Breast epithelium (tissue), 4 donors: ENCODE measurements at places on chromosomes 2 and 18. TPM values are rescaled to one million over a fixed set of nuclear protein-coding genes. Genes with fewer than 3 reads are reported as not detected.

Gene TMEM37
- total RNA-seq: 9.4 TPM

DNA sequence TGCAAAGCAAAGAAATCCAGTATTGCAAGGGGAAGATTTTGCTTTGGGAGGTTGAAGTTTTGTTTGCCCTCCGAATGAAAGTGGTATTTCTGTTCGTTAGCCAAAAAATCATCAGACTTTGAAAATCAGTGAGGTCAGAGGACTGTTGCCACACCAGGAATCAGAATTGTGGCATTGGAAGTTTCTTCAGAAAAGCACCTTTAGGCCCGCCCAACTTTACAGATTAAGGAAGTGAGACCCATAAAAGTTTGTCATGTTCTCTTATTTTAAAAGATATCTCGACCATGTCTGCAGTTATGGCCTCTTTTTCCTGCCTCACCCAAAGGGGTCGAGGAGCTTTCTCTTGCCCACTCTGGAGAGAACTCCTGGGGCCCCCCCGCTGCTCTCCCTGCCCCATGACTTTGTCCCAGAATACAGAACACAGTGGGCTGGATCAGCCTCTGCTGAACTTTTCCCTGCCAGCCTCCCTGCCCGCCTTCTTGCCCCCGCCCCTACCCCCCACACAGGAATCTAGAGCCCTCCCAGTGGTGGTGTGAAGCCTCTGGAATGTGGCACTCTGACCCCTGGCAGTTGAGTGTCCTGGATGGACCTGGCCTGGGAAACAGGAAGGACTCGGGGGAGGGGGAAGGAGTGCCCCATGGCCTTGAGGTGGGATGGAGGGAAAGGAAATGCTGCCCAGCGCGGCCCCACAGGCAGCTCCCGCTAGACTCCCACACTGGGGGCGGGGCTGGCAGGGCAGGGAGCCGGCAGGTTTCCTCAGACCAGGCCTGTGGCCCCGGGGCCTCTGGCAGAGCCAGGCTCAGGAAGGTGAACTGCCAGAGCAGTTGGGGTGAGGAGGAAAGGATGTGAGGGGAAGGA, 25.3 kb downstream of the CRIM1 start:
- peaks cover 7% of the 10 kb centered on the region for H3K4me1 ChIP-seq
- no peaks in the 10 kb centered on the region for H3K27me3 ChIP-seq
- DNase-seq: no peak
- no peak overlapping the region for H3K4me3 ChIP-seq

DNA sequence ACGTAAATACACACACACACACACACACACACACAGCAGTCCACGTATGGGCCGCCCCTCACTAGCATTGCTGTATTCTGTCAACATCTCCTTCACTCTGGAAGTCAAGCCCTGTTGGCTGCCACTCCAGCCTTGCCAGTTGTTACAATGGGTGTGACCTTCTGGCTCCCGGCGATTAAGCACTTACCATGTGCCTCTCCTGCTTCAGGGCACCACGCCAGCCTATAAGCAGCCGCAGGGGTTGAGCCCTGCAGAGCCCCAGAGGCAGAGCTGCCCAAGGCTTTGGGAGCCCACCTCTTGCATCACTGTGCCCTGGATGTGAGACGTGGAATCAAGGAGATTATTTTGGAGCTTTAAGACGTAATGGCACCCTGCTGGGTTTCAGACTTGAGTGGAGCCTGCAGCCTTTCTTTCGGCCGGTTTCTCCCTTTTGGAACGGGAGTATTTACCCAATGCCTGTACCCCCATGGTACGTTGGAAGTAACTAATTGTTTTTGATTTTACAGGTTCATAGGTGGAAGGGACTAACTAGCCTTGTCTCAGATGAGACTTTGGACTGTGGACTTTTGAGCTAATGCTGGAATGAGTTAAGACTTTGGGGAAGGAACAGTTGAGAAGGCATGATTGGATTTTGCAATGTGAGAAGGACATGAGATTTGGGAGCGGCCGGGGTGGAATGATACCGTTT, 54.5 kb upstream of the ROCK2 start:
- H3K27ac ChIP-seq: no peak overlapping the region
- no peak for DNase-seq
- H3K4me1 ChIP-seq: no peaks in the 10 kb centered on the region
- H3K27me3 ChIP-seq: no peaks in the 10 kb centered on the region
- H3K36me3 ChIP-seq: no peaks in the 10 kb centered on the region

- H3K4me3 ChIP-seq: no peak overlapping the region
- no peaks in the 10 kb centered on the region for H3K4me1 ChIP-seq
- no peak for DNase-seq
- H3K36me3 ChIP-seq: no peaks in the 10 kb centered on the region
Measured at GRCh38 chr2:201105759-201106158, 10.2 kb upstream of the CFLAR start.

DNA sequence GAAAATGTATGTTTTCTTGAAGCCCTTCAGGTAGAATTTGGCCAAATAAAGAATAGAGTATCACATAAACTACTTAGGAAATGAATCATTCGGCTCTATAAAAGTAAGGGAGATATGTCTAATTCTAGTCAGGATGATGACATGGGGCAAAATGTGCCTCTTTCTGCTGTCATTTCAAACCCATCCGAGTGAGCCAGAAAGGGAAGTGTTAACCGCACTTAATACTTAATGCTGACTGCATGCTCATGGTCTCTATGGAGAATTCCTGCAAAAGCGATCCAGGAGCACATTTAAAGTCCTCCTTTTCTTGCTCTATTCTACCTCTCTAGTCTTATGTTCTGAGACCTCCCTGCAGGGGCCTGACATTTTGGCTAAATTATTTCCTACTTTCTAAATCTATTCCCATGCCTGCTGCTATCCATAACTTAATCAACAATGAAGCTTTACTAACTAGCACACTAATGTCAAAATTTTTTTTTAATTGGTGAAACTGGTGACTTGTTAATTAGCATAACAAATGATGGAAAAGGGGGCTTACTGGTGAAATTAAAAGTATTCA, 127.4 kb downstream of the CDC42EP3 start:
- H3K27me3 ChIP-seq: no peaks in the 10 kb centered on the region
- H3K4me3 ChIP-seq: no peak overlapping the region
- H3K27ac ChIP-seq: no peak overlapping the region
- no peaks in the 10 kb centered on the region for H3K36me3 ChIP-seq
- no peak for DNase-seq

- no peak overlapping the region for H3K27ac ChIP-seq
- no peaks in the 10 kb centered on the region for H3K27me3 ChIP-seq
- peaks cover 10% of the 10 kb centered on the region for H3K36me3 ChIP-seq
Measured at GRCh38 chr2:216426166-216426777, 14.0 kb downstream of the SMARCAL1 start.
